ENCODE measurements at places on chromosomes 2 and 18.

DNA sequence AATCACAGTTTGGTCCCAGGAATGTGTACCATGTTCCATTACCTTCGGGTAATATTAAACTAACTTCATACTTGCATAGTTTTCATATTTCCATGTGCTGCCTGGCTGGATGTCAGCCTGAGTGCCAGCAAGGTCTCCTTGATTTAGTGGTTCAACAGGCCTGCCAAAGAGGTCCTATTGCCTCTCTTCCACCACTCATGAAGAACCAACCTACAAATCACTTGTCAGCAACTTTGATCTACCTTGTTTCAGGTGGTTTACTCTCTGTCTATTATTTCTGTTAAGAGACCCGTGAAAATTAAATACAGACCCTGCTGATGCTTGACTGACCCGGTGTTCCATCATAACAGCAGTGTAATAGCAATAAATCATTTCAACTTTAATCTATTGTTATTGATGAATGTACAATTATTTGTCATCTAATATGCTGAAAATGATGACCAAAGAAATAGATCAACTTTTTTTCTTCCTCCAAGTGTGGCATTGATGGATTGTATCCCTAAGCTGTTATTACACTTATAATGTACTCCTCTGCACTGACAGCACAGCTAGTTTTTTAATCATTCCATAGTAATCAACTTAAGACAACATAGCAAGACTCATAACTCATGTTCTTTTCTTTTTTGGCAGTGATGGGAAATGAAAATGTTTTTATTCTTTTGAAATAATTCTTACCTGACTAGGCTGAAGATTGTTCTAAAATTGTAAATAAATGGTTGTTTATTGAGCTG, 1220.2 kb upstream of the ACVR2A start:
- no peak for DNase-seq

GRCh38 chr2:124267794-124268193, 242.7 kb downstream of the CNTNAP5 start:
- no peak for DNase-seq

DNA sequence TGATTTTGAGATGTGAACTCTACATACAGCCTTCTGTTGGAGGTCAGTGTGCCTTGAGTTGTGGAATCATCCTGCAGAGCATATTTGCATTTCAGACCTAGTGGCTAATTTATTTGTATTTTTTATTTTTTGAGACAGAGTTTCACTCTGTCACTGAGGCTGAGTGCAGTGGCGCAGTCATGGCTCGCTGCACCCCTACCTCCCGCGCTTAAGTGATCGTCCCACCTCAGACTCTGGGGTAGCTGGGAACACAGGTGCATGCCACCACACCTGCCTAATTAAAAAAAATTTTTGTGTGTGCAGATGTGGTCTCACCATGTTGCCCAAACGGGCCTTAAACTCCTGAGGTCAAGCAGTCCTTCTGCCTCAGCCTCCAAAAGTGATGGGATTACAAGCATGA, 104.4 kb downstream of the ASXL3 start:
- DNase-seq: no peak

DNA sequence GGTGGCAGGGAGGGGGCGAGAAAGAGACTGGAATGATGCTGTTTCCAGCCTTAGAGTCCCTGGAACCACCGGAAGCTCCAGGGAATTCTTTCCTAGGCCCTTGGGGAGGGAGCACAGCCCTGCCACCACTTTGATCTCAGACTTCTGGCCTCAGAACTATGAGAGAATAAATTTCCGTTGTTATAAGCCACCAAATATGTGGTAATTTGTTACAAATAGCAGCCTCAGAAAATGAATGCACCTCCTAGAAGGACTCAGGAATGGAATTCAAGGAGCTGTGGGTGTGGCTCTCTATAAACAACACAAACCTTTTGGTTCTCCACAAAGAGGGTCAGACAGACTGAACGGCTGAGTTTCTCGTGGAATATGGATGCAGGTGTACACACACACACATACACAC, 144.5 kb downstream of the ACKR3 start:
- no peak for DNase-seq

DNA sequence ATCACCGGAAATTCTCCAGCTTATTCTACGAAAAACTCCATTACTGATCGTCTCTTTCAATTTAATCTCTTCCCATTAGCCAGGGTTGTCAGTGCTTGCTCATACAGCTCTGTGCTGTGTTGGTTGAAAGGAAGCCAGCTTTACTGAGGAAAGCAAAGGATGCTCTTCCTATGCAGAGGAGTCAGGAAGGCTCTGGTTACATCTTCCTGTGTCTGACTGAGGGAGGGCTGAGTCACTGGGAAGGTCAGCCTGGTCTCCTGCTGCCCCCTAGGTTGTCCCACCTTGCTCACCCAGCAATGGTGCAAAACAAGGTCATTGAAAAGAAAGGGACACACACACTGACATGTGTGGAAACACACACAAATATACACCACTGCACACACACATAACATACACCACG, 975.6 kb downstream of the DCDC2C start:
- no peak for DNase-seq

- DNase-seq: no peak
Measured at GRCh38 chr2:106189764-106190468, 4.2 kb downstream of the UXS1 start.

DNA sequence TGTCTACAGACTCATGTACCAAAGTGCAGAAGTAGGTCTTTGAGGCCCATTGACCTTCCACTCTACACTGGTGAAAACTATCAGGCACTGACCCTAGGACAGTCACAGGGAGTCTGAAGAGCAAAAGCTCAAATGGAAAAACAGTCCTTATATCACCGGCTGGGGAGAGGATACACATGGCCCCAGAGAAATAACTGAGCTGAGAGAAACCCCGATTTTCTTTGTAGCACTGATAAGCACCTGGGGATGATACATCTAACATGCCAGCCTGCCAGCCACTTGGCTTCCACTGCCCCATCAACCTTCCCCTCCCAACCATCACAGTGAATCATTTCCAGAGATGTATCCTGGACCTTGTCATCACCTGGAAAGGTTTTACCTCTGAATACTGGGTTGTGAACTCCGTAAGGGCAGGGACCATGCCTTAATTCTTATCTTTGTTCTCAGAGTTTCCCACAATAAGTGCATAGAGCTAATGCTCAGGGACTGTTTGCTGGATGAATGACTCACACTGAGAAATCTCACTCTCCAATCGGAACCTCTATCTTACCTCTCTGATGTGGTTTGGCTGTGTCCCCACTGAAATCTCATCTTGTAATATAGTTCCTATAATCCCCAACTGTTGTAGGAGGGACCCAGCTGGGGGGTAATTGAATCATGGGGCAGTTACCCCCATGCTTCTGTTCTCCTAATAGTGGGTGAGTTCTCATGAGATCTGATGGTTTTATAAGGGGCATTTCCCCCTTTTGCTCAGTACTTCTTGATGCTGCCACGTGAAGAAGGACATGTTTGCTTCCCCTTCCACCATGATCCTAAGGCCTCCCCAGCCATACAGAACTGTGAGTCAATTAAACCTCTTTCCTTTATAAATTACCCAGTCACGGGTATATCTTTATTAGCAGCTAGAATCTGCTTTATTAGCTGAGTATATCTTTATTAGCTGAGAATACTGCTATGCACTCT, 37.1 kb downstream of the EVA1A start:
- DNase-seq: no peak

DNA sequence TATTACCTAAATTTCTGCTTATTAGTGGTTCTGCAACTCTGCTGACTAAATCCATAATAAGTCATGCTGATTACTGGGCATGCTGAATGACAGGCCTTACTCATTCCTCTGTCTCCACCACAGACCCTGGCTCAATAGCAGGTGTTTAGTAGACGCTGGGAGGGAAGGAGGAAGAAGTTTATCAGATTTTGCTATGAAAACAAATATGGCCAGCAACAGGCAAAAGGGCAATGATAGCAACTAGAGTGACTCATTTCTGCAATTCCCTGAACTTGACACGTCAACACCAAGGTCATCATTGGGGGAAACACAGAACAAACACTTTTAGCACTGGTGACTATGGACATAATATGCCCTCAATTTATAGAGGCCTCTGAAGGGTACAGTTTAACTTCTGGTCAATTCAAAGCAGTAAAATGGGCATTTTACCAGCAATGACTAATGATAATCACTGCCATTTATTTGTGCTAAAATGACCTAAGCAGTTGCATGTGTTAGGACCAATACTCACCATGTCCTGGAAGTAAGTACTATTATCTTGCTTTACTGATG, 35.2 kb downstream of the TMEM163 start:
- DNase-seq: no peak

DNA sequence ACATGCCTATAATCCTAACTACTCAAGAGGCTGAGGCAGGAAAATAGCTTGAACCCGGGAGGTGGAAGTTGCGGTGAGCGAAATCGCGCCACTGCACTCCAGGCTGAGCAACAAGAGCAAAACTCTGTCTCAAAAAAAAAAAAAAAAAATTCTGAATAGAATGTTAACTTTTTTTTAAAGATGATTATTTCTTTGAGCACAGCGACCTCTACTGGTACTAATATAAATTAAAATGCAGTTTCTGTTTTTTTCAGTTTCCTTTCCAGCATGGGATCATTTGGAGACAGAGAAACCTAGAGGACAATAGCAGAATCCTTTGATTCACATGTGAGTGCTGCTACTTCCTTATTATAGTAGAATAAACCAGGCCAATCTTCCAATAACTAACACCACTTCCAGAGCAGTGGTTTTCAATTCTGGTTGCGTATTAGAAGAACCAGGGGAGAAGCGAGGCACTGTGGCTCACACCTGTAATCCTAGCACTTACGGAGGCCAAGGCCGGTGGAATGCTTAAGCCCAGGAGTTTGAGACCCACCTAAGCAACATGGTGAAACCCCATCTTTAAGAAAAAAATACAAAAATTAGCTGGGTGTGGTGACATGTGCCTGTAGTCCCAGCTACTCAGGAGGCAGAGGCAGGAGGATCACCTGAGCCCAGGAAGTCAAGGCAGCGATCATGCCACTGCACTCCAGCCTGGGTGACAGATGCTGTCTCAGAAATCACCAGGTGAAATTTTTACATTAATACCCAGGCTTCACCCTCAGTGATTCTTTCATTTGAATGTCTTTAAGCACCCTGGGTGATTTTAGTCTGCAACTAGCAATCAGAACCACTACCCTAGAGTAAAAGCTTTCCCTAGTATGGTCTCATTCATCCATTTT, 10.1 kb downstream of the SRSF7 start:
- no peak for DNase-seq

- no peak for DNase-seq
Measured at GRCh38 chr2:101698844-101699754, 1.6 kb downstream of the MAP4K4 start.

- no peak for DNase-seq
Measured at GRCh38 chr2:80560326-80560725, 255.8 kb upstream of the LRRTM1 start.

- no peak for DNase-seq
Measured at GRCh38 chr18:50472941-50473340, 86.9 kb upstream of the MAPK4 start.

- DNase-seq: no peak
Measured at GRCh38 chr2:46161911-46162310, 135.3 kb upstream of the EPAS1 start.
